NCI-H748 treated with DMSO at 0.1 percent for 48 hours (cell line): ENCODE measurements at places on chromosomes 2 and 18.

GRCh38 chr2:223049356-223049755 lies 2.6 kb upstream of the KCNE4 start:
- no peak for DNase-seq

DNA sequence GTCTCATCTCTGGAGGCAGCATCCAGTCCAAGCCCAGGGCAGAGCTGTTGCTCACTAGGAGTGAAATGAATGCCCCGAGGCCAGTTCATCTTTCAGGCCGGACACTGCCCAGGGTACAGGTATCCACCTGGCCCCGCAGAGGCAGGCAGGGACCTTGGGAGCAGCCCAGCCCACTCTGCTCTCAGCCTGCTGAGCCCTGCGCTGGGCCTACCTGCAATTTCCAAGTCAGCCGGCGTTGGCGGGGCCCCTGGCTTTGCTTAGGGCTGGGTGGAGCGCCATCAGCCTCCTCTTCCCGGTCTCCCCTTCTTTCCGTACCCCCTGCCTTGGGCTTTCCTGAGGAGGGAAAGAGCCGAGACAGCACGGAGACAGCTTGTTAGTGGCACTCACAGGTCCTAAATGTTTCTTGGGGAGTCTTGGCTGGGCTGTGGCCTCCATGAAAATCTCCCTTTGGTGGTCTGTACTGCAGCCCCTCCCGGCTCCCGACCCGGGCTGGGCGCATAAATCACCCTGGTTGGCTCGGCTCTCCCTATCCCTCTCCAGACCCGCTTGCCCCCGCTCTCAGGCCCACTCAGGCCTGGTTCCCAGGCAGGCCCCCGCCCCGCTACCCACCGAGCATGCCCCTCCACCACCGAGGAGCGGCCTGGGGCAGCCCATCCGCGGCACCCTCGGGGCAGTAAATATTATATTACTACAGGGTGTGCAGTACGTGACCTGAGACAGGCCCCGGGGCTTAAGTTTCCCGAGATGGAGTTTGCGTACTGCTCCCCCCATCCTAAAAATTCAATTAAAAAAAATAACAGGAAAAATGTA lies 106.7 kb downstream of the DYSF start:
- no peak for DNase-seq

- DNase-seq, result no peak
These were observed 177.3 kb downstream of the ANKRD30B start for GRCh38 chr18:14925281-14925709.

DNA sequence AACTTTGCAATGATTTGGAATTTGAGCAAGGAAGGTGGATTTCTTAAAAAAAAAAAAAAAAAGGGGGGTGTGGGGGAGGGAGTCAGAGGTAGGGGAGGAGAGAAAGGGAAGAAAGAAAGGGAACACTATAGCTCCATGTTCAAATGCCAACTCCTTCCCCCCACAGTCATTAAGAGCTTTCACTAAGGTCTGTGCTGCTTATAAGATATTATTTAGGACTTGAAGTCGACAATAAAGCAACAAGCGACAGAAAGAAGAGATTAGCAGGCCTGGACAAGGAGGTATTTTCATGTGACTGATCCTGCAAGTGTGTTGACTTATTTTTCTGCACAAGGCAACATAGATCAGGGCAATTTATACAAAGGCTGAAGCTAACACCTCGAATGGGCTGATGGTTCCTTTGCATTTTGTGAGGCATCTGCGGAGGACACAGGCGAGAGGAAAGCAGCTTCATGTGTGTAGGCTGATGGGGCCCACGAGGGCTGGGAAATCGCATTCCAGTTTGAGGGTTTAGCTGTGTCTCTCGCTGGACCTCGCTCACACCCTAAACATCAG lies 382.0 kb downstream of the SOX11 start:
- no peak for DNase-seq

- no peak for DNase-seq
These were observed 164.2 kb downstream of the FIGN start for GRCh38 chr2:163571423-163572102.

- DNase-seq, result peak; percentile 97
These were observed 208.1 kb downstream of the VAPA start for GRCh38 chr18:10121786-10122515.

DNA sequence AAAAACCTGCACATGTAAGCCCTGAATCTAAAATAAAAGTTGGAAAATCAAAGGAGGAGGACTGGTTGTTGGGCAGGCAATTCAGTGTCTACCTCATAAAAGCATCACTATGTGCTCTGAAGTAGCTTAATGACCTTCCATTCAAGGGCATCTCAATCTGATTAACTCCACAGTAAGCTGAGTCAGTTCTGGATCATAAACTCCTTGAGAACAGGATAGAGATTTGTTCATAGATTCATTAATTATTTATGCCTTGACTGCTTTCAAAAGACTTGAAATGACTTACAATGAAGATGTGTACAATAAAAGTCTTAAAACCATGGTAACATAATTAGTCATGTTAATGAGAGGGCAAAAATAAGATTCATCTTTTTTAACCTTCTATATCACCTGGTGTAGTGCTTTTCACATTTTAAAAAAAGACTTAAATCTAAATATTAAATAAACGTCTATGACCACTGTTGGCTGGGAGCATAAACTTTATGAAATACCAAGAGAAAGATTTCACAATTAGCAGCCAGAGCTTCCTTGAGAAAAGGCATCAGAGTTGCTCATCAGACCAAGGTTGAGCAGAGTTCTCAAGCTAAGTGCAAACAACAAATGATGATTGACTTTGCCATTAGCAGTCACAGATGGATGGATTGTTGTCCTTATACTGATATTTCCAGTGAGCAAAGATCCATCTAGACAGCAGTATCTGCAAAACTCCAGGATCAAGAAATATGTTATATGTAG lies 237.3 kb upstream of the THUMPD2 start:
- DNase-seq, result no peak

GRCh38 chr2:6986301-6986911 lies 69.2 kb downstream of the RNF144A start:
- peak; percentile 96 for DNase-seq

- no peak for DNase-seq
These were observed 116.4 kb downstream of the ZNF521 start for GRCh38 chr18:25235401-25236042.

- DNase-seq, result no peak
These were observed 60.4 kb upstream of the COPS8 start for GRCh38 chr2:237025090-237025865.

GRCh38 chr2:38653715-38654527 lies 12.0 kb upstream of the GALM start:
- DNase-seq, result no peak

GRCh38 chr2:1767939-1768691 lies 23.8 kb upstream of the PXDN start:
- DNase-seq, result no peak

GRCh38 chr2:43441195-43441594 lies 154.6 kb downstream of the THADA start:
- DNase-seq, result peak; percentile 19

DNA sequence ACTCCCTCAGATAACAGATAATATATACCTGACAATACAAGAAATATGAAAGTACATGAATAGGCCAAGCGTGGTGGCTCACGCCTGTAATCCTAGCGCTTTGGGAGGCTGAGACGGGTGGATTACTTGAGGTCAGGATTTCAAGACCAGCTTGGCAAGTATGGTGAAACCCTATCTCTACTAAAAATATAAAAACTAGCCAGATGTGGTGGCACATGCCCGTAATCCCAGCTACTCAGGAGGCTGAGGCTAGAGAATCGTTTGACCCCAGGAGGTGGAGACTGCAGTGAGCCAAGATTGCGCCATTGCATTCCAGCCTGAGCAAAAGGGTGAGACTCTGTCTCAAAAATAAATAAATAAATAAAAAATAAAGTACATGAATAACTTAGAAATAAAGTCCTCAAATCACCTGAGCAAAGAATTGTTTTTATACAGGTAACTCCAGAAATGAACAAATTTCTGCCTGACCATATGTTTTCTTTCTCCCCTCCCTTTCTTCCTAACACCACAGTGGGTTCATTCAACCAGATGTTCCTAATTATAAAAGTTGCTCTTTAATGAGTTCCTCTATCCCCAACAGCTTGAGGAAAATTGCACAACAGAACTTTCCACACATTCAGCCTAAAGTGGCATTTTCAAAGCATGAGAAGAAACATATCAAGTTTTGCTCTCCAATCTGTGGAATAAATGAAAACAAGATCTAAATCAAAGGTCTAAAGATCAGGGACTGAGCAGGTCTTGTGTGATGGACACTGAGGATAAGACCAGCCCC lies 33.6 kb upstream of the AP1S3 start:
- DNase-seq, result no peak

DNA sequence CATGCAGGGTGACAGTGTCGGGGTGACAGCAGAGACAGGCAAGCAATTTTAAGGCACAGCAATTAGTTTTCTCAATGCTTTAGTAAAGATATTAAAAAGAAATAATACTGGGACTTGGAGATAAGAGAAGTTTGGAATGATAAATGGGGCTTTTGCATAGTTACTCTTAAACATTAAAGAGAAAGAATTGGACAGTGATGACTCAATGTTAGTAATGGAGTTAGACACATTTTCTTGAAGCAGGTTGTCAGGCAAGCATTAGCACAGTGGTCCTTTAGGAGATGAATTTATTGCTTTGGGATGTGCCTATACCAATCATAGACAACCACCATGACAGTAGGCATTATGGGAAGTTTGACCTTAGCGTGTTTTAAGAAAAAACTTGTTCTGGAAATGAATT lies 228.3 kb upstream of the RAB12 start:
- DNase-seq, result no peak

DNA sequence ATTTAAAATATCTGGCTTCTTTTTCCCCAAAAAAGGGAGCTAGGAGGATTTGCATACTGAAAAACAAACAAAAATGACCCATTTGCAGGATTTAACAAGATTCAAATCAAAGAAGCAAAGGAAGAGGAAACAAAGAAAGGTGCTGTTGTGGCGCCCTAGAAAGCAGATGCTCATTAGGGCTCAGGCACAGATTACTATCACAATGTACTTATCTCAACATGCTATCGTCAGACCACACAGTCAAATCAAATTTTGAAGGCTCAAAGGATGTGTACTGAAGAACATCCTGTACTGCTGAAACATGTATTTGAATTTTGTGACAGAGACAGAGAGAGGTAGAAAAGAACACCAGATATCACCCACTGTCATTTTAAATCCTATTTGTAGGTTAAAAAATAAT lies 10.9 kb downstream of the RBMS1 start:
- peak; percentile 49 for DNase-seq

- no peak for DNase-seq
These were observed 195.5 kb upstream of the CYRIA start for GRCh38 chr2:16861111-16861510.

DNA sequence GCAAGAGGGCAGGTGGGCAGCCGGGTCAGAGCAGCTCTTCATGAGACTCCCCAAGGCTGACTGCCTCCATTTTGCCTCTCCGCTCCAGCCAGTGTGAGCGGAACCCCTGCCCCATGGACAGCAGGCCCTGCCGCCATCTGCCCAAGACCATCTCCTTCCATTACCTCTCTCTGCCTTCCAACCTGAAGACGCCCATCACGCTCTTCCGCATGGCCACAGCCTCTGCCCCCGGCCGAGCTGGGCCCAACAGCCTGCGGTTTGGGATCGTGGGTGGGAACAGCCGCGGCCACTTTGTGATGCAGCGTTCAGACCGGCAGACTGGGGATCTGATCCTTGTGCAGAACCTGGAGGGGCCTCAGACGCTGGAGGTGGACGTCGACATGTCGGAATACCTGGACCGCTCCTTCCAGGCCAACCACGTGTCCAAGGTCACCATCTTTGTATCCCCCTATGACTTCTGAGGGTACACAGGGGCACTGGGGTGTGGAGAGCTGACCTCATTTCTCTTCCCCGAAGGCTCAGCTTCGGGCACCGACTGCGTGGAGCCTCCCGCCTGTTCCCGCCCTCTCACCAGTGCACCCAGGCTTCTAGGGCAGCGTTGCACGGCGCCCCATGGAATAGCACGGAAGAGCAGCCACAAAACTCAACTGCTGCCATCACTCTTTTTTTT lies 49.0 kb downstream of the FBLN7 start:
- DNase-seq, result no peak

DNA sequence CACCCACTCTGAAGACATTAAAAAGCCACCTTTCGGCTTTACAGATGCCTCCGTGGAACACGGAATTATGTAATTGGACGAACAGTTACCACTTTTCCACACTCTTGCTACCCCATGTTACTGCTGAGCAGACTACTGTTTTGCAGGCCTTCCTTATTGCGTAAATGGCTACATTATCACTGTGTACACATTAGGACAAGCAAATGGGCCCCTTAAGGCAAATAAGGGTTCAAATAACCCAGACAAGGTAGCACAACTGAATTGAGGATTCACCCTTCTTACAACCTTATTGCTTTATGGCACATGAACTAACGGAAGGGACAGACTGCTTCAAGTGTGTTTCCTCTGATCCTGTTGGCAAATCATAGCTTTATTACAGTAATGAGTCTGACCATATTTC lies 832.2 kb upstream of the FANCL start:
- DNase-seq, result peak; percentile 7

- DNase-seq, result no peak
These were observed 3.1 kb upstream of the ADCY3 start for GRCh38 chr2:24923106-24923505.

DNA sequence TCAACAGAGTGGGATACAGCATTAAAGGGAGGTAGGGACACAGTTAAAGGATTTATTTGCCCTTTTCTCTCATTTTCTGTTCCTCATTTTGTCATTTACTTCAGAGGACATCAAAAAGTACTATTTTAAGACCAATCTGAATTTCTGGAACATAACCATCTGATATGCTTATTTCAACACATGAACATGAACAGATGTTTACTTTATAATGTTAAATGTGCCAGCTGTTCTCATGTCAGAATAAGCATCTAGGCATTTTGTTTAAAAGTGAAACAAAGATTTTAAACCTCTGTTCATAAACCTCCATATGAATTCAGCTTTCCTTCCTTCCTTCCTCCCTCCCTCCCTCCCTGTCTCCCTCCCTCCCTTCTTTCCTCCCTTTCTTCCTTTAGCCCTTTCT lies 677.7 kb downstream of the CNTNAP5 start:
- no peak for DNase-seq

- no peak for DNase-seq
These were observed 65.3 kb downstream of the HAUS1 start for GRCh38 chr18:46169464-46169941.

DNA sequence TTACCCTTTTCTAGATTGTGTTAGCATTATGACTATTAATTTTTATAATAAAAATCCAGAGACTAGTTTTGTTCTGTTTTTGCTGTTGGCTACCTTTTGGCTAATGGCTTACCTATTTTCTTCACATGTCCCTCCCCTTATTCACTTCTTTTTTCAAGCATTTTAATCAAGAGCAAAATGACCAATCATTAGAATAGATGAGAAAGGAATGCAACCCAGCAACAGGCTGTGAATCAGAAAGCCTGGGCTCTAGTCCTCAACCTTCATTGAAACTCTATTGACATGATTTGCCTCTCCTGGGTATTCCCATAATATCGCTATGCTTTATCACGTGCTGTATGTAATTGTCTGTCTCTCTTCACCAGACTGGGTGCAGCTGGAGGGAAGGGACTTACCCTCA lies 370.1 kb downstream of the IRS1 start:
- no peak for DNase-seq

DNA sequence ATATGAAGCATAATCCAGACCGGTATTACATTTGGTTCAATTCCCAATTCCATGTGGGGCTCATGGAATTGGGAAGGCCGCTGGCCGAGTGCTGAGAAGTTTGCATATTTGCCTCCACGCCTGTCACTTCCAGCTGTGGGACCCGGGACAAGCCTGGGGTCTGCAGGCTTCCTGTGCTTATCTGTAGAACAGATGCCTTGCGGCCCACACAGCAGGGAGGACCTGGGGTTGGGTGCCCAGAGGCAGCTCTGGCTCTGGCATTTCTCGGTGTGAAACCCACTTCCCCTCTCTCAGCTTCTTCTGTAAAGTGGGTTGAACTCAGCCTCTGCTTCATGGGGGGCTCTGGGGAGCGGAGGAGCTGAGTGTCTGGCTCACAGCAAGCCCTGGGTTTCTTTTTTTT lies 97.9 kb downstream of the SH3BP4 start:
- no peak for DNase-seq
